Activated CD4-positive, alpha-beta T cell treated with anti-CD3 and anti-CD28 coated beads, Interleukin-2, amount 50 U/mL, for 4 hours (primary cell): ENCODE measurements at places on chromosomes 13 and 19.
A peak's percentile ranks its signal among the peaks of the same experiment; 100 is the strongest.

GRCh38 chr13:62663767-62664166, 1248.1 kb upstream of the PCDH20 start:
- no peak for DNase-seq

- DNase-seq: no peak
Observed at GRCh38 chr19:38247734-38248268, 8.4 kb downstream of the PPP1R14A start.

DNA sequence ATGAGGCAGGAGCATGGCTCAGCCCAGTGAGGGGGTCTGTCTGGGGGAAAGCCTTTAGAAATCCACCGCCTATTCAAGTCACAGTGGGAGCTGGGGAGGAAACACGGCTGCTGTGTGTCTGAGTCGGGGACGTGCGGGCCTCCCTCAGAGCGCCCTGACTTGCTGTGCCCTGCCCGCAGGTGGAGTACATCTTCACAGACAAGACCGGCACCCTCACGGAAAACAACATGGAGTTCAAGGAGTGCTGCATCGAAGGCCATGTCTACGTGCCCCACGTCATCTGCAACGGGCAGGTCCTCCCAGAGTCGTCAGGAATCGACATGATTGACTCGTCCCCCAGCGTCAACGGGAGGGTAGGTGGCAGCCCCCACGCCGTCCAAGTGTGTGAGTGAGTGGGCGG, 137.8 kb upstream of the MCF2L start:
- no peak for DNase-seq

DNA sequence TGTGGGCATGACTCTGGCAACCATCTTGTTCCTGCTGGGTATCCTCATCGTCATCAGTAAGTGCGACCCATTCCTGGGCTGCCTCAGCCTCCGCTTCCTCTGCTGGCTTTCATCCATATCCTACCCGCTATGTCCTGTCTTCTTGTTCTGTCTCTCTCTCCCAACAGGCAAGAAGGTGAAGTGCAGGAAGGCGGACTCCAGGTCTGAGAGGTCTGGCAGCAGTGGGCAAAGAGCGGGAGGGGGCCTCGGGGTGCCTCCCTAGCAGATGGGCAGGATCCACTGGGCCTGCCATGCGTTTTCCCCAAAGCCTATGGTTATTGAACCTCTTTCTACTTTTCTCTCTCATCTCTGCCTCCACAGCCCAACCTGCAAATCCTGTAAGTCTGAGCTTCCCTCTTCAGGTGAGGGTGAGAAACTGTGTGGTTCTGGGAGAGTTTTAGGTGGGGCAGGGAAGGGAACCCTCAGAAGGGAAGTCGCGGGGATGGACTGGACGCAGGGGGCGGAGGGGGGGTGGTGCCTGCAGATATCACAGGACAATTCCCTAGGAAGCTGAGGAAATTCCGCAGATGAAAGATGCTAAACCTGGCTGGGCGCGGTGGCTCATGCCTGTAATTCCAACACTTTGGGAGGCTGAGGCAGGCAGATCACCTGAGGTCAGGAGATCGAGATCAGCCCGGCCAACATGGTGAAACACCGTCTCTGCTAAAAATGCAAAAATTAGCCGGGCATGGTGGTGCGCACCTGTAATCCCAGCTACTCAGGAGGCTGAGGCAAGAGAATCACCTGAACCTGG, 3.1 kb upstream of the FXYD5 start:
- no peak for DNase-seq

DNA sequence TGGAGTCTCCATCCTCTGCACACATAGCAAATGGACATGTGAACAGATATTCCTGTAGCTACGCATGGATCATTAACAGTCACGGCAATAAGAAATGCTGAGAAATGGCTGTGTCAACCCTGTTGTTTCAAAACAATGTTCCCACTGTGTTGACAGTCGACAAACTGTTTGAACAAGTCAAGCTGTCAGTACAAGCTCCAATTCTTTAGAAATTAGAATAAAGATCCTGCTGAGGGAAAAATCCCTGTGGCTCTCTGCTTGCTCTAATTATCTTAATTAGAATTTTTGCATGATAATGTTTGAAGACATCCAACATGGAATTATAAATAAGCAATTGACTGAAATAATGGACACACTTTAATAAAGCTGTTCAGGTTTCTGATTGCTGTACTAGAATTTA, 37.9 kb upstream of the CPB2 start:
- no peak for DNase-seq

GRCh38 chr13:40682449-40683240, 16.2 kb upstream of the FOXO1 start:
- no peak for DNase-seq

- DNase-seq: no peak
Observed at GRCh38 chr13:40445557-40445990, 220.9 kb downstream of the FOXO1 start.

DNA sequence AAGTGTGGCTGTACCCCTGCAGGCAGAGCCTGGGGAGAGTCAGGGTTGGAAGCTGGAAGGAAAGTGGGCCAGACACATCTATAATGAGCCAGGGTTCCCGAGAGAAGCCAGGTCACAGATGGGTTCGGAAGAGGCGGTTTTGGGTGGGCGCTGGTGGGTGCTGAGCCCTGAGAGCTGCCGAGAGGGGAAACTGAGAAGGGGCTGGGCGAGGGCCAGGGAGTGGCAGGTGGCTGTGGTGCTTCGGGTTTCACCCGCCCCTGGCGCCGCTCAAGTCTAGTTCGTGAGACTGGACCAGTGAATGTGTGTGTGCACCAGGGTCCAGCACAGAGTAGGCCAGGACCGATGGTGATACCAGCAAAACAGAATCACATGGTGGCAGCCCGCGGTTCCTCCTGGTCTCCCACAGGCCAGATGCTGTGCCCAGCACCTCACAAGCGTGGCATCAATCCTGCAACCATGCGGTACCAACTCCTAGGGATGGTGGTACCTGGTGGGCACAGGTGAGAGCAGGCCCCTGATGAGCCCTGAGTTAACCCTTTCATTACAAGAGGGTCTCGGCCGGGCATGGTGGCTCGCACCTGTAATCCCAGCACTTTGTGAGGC, 1.8 kb upstream of the LRRC4B start:
- no peak for DNase-seq

DNA sequence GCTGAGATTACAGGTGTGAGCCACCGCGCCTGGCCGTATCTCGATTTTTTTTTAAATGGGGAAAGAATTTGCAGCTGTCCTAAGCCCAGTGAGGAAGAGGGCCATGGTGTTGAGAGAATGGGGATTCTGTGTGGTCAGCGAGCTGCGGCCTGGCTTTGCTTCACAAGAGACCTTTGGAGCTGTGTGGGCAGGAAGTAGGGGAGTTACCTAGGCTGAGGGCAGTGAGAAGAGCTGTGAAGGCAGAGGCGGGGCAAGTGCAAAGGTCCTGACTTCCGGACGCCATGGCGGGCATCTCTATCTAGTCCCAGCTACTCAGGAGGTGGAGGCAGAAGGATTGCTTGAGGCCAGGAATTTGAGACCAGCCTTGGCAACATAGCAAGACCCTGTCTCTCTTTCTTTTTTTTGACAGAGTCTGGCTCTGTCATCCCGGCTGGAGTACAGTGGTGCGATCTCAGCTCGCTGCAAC, 4.9 kb downstream of the AP2A1 start:
- DNase-seq: no peak

GRCh38 chr13:73616861-73617260, 517.3 kb downstream of the KLF12 start:
- DNase-seq: no peak

GRCh38 chr13:98606296-98606695, 29.4 kb upstream of the STK24 start:
- no peak for DNase-seq

DNA sequence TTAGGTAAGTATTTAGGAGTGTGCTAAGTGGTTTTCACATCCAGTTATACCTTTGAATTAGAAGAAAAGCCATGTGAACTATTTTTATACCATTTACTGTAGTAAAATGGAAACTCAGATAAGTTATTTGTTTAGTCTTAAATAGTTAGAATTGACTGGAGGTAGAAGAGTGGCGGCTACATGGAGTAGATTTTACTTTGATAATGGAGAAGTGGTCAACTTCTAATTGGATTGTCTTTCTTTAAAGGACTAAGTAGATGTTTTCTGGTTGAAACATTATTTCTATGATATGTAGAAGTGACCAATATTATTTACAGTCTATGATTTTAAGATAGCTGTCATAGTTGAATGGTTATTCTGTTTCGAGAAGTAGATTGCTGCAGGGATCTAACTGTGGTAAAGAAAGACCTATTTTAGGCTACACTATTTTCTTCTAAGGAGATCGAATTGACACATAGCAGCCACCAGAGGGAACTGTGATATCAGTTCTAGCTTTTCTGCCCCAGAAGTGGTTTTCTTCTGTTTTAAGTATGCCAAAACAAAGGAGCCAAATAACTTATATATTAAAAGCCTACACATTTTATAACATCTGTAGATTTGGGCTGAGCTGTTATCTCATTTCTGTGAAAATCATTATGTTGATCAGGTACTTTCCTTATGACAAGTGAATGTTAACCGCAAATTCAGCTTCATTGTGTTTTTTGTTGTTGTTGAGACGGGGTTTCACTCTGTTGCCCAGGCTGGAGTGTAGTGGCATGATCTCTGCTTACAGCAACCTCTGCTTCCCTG, 26.1 kb downstream of the ZMYM2 start:
- DNase-seq: no peak

DNA sequence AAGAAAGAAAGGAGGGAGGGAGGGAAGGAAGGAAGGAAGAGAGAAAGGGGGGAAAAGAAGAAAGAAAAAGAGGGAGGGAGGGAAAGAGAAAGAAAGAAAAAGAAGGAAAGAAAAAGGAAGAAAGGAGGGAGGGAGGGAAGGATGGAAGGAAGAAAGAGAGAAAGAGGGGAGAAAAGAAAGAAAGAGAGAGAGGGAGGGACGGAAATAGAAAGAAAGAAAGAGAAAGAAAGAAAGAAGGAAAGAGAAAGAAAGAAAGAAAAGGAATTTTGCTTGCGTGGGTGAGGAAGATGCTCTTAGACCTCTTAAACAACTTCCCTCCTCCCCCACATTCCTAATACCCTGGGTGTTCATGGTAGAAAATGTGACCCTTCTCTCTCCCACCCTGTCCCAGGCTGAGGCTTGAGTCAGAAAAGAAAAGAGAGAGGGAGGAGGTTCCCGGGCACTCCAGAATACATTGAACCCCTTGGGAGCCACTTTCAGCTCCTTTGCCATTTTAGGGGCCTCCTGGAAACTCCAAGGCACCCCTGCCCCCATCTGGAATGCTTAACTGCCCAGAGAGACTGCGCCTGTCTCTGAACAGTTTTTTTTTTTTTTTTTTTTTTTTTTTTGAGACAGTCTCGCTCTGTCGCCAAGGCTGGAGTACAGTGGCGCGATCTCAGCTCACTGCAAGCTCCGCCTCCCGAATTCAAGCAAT, 9.2 kb upstream of the KANK3 start:
- no peak for DNase-seq

DNA sequence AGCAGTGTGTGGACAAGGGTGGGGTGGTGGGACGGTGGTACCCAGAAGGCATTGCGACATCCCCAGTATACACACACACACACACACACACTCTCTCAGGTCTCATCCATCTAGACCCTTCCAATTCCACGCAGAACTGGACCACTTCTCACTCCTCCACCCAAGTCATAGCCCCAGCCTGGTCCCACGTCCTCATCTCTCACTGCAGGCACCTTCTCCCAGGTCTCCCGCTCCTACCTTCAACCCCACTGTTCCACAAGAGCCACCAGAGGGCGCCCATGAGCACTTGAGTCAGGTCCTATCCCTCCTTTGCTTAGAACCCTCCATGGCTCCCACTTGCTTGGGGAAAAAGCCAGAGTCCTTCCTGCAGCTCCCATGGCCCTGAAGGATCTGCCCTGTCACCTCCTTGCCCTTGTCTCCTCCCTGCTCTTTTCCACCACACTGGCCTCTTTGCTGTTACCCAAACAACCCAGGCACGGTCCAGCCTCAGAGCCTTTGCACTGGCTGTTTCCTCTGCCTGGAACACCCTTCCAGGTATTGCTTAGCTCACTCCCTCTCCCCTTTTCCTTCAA, 62.6 kb downstream of the IER2 start:
- peak; percentile 77 for DNase-seq

DNA sequence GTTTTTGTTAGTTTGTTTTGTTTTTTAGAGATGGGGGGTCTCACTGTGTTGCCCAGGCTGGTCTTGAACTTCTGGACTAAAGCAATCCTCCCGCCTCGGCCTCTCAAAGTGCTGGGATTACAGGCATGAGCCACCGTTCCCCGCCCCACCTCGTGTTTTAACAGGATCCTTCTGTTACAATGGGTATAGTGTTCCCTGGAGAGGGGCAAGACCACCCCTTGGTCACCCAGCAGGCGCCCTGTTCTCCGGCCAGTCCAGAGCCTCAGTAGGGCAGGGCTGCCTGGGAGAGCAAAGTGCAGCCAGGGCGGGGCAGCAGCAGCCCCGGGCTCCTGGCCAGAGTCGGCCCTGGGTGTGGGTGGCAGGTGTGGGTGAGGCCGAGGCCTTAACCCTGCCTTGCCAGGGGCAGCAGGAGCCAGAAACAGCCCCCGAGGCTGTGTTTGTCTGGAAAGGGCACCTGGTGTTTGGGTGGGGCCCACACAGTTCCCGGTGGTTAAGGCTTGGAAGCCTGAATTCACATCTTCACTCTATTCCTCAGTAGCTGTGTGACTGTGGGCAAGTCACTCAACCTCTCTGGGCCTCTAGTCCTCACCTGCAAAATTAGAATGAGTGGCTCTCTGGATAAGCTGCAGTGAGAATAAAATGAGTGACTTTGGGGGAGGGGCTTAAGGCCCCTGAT, 7.2 kb downstream of the VASP start:
- DNase-seq: no peak

GRCh38 chr13:111911754-111912452, 155.0 kb upstream of the SOX1 start:
- no peak for DNase-seq

DNA sequence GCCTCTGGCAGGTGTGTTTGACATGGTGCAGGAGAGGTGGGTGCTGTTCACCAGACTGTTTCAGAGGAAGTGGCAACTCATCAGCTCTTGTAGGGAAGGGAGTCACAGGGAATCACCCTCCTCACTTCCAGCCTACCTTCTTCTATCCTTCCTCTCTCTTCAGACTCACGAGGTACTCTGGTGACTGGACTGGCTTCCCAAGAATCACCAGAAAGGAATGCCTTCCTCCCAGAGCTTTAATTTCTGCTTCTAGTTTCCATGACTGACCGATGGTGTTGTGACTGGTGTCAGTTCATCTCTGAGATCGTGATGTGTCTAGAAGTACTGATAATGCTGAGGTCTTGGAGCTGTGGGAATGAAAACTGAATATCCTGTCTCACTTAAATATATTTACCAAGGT, 247.3 kb downstream of the KCTD12 start:
- DNase-seq: no peak

DNA sequence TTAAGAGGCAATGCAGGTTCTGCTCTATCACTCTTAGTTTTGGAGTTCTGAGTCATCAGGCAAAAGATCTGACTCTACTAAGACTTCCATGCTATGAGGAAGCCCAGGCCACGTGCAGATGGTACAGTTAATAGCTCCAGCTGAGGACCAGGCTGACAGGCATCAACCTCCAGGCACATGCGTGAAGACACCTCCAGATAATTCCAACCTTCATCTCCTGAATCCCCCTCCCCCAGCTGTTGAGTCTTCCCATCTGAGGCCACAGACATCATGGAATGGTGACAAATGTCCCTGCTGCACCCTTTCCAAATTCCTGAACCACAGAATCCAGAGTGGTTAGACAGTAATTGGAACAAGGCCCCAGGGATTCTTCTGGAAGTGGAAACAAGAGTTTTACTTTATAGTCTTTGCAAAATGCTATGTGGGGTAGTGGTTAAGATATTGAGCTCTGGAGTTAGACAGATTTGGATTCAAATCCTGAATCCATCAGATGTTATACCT, 183.8 kb downstream of the KLF5 start:
- no peak for DNase-seq

- DNase-seq: no peak
Observed at GRCh38 chr13:80630685-80631121, 289.8 kb upstream of the SPRY2 start.

- no peak for DNase-seq
Observed at GRCh38 chr19:4807188-4807587, 15.7 kb downstream of the FEM1A start.
